ENCODE measurements at places on chromosomes 3 and 15.

GRCh38 chr3:172119266-172119969 is 80.0 kb downstream of the FNDC3B start:
- DNase-seq = no peak

- no peak for DNase-seq
Measured at GRCh38 chr15:82943176-82943575, 9.3 kb downstream of the HOMER2 start.

GRCh38 chr3:56742887-56743286 is 58.9 kb downstream of the ARHGEF3 start:
- DNase-seq = no peak

DNA sequence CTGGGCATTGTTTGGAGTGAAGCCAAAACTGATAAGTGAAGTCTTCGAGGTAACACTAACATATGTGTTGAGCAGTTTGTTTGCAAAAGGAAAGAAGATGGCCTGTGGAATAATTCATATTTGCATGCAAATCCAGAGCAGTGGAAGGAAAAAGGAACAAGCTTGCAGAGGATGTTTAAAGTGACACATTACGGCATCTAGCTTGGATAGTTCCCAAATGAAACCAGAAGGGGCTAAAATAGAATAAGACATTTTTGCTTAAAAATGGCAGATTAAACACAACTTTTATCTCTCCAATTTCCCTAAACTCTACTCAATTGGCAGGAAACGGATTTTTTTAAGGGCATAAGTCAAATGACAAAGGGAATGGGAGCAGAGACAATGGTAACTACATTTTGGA is 25.4 kb upstream of the RYK start:
- DNase-seq = no peak

GRCh38 chr15:70799667-70800450 is 36.5 kb upstream of the UACA start:
- no peak for DNase-seq

DNA sequence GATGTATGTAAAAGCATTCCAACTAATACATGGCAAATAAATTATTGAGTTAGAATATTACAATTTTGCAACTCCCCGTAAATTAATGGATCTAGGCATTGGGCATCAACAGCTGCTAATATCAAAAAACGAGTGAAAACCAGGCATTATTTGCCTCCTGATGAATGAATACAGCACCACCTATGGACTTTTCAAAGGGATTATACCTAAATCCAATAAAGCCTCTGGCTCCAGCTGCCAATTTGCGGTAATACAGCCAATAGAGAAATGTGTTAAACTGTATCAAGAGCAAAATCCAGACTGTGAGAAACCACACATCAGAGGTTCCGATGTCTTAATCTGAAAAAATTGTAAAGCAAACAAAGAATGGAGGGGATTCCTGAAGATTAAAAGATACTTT is 16.3 kb upstream of the A4GNT start:
- no peak for DNase-seq

DNA sequence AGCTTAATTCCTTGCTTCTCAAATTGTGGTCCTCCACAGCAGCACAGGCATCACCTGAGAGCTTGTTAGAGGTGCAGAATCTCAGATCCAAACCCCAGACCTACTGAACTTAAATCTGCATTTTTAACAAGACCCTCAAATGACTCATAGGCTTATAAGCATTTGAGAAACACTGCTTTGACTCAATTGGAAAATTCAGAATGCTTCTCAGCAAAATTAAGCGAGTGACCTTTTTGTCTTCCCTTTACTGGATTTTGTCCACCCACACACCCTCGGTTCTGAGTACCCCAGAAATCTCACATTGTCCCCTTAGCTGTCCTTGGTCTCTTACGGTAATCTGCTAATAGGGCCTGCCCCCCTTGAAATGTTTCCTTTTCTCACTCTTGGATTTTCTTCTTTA is 17.9 kb downstream of the CD80 start:
- DNase-seq = no peak

- DNase-seq = no peak
Measured at GRCh38 chr3:41430886-41431285, 231.6 kb downstream of the CTNNB1 start.

DNA sequence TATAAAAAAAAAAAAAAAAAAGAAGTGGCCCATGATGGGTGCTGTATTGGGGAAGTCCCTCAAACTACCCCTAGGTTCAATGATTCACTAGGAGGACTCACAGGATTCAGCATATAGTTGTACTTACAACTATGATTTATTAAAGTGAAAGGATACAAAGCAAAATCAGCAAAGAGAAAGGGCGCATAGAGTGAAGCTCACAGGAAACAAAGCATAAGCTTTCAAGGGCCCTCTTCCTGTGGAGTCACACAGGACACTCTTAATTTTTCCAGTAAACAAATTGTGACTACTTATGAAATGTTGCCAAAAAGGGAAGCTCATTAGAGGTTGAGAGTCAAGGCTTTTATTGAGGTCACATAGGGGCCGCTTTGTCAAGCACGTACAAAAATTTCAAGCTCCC is 153.7 kb upstream of the GAP43 start:
- DNase-seq = no peak

DNA sequence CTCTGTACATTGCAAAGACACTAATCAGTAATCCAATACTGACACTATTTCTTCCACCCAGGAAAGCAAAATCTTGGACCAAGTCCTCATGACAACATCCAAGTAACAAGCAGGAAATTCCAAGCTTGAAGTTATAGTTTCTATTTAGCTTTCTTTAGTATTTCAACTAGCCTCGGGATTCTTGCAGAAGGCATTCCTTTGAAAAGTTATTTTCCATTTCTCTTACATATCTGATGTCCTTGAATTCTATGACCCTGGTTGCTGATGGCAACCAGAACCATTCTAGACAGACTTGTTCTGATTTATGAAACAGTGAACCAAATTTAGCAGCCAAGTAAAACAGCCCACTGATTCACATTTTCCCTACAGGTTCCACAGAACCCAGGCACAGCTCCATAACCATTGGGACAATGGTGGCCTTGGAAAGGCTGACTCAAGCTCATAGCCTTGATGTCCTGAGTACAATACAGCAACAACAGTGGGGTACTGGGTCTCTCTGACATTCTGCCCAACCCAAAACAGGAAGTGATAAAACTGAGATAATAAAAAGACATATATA is 26.5 kb downstream of the P3H2 start:
- DNase-seq = no peak

DNA sequence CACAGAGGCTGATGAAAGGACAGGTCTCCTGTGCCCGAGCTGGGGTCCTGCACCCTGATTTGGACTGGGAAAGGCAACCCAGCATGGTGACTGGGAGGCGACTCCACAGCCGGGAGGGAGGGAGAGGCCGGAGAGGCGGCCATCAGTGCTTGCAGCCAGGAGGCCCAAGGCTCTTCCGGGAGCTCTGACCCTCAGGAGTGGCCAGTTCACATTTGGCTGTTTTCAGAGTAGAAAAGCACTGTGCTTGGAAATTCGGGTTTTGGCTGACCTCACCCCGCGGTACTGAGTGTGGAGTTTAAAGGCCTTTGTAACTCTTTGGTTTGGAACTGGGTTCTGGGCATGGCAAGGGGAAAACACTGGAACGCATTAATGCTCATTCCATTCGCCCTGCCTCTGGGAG is 31.9 kb downstream of the SMAD6 start:
- DNase-seq = no peak

DNA sequence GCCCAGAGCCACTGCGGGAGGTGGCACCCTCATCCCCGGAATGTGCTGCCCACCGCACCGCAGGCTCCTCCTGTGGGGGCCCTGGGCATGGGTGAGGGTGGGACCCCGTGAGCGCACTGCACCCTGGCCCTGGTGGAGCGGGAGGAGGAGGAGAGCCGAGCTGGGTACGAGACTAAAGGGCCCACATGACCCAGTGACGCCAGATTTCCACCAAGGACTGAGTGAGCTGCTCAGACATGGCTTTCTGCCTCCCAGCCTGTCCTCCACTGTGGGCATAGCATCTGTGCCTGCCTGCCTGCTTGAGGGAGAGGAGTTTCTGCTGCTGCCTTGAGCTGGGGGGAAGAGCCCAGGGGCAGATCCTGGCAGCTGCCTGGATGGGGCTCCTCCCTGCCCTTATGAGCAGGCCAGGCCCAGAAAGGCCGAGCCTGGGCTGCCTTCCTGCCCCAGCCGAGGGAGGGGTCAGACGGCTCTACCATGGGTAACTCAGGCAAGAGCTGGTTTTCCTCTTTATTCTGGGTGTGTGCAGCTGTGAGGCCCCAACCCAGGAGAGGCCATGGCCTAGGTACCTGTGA is 88.4 kb downstream of the VGLL4 start:
- no peak for DNase-seq

DNA sequence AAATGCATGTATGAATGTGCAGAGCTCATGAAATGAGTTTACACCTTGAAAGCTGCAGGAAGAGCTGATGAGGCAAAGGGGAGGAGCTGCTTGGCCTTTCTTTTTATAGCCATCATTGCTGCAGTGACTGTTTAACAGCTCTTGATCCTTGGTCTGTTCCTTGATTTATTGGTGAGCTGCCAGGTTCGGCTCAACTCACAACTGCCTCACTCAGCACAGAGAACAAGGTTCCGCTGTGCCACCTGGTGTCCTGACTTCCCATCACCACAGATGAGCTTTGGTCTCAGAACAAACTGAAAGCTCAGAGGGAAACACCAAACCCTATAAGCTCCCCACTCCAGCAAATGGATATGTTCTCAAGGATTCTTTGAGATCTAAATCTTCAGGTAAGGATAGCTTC is 626.1 kb downstream of the MAGI1 start:
- DNase-seq = no peak

DNA sequence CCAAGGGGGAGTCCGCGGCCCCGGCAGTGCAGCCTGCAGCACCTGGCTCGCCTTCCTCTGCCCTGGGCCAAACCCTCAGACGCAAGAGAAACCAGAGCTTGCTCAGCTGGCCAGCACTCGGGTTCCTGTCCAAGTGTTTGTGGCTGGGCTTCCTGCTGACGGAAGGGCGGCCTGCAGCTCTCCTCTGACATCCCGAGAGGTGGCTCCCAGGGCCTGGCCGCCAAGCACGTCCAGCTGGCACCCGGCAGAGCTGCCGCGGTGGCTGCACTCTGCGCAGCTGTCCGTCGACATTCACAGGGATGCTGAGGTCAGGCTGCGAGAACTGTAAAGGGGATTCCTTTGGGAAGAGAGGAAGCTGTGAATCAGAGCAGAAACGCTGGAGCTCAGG is 85.6 kb downstream of the CPN2 start:
- DNase-seq = no peak
